Subcutaneous preadipocyte (primary cell): ENCODE measurements at places on chromosomes 3 and 15. TPM values are rescaled to one million over a fixed set of nuclear protein-coding genes. Genes with fewer than 3 reads are reported as not detected.

The TTC21A gene
- total RNA-seq, result 3.3 and 4.5 TPM in 2 replicates

The RAB6B gene
- total RNA-seq, result 0.20 and 0.37 TPM in 2 replicates

The RPL39L gene
- 25.2 and 28.7 TPM in 2 replicates for total RNA-seq

The SMCO1 gene
- under 0.01 TPM in 1 of 2 replicates, not detected in the other for total RNA-seq

The CTDSPL gene
- 29.8 and 30.9 TPM in 2 replicates for total RNA-seq

The KIF15 gene
- 10.7 and 17.4 TPM in 2 replicates for total RNA-seq

The FANCD2OS gene
- total RNA-seq, result not detected in 2 replicates

The PPARG gene
- 84.1 and 121 TPM in 2 replicates for total RNA-seq

The CDHR4 gene
- 0.37 TPM in 1 of 2 replicates, not detected in the other for total RNA-seq

The SEMA3G gene
- total RNA-seq, result 0.20 TPM in 1 of 2 replicates, not detected in the other

The CNTN4 gene
- not detected in 2 replicates for total RNA-seq

The RYR3 gene
- total RNA-seq, result under 0.01 TPM in 1 of 2 replicates, not detected in the other

The SKOR1 gene
- total RNA-seq, result under 0.01 TPM in 2 replicates

The ITIH1 gene
- not detected in 2 replicates for total RNA-seq

The ROPN1 gene
- total RNA-seq, result not detected in 2 replicates

The COLQ gene
- total RNA-seq, result 0.37 and 0.98 TPM in 2 replicates

The COL6A6 gene
- total RNA-seq, result under 0.01 and 0.20 TPM in 2 replicates

The ARL14 gene
- total RNA-seq, result not detected in 2 replicates

The LMOD3 gene
- total RNA-seq, result not detected in 2 replicates

The SPATA12 gene
- not detected in 2 replicates for total RNA-seq

The EOMES gene
- under 0.01 TPM in 1 of 2 replicates, not detected in the other for total RNA-seq

The GPR149 gene
- total RNA-seq, result not detected in 2 replicates

The TRH gene
- total RNA-seq, result not detected in 2 replicates

The MASP1 gene
- 3.7 and 7.0 TPM in 2 replicates for total RNA-seq

The SLC28A1 gene
- not detected in 2 replicates for total RNA-seq

The TMC3 gene
- total RNA-seq, result not detected in 2 replicates

The PLAAT1 gene
- 0.37 TPM in 1 of 2 replicates, not detected in the other for total RNA-seq

The C3orf70 gene
- 1.1 and 1.4 TPM in 2 replicates for total RNA-seq

The GRK7 gene
- total RNA-seq, result not detected in 2 replicates

The TRIM71 gene
- total RNA-seq, result not detected in 2 replicates

The ATP13A5 gene
- total RNA-seq, result not detected in 2 replicates

The ABHD6 gene
- 7.4 and 8.5 TPM in 2 replicates for total RNA-seq

The MCF2L2 gene
- 0.73 and 1.6 TPM in 2 replicates for total RNA-seq

The C2CD4A gene
- total RNA-seq, result not detected in 2 replicates

The GCNT3 gene
- 0.37 and 0.39 TPM in 2 replicates for total RNA-seq

The HGD gene
- total RNA-seq, result 0.20 TPM in 1 of 2 replicates, not detected in the other

The SOX14 gene
- total RNA-seq, result not detected in 2 replicates

The TMEM207 gene
- total RNA-seq, result not detected in 2 replicates

The DPPA2 gene
- total RNA-seq, result not detected in 2 replicates
